ENCODE measurements at places on chromosomes 1 and 21.

GRCh38 chr1:208029381-208030287, 118.7 kb upstream of the CD34 start:
- no peak for DNase-seq

DNA sequence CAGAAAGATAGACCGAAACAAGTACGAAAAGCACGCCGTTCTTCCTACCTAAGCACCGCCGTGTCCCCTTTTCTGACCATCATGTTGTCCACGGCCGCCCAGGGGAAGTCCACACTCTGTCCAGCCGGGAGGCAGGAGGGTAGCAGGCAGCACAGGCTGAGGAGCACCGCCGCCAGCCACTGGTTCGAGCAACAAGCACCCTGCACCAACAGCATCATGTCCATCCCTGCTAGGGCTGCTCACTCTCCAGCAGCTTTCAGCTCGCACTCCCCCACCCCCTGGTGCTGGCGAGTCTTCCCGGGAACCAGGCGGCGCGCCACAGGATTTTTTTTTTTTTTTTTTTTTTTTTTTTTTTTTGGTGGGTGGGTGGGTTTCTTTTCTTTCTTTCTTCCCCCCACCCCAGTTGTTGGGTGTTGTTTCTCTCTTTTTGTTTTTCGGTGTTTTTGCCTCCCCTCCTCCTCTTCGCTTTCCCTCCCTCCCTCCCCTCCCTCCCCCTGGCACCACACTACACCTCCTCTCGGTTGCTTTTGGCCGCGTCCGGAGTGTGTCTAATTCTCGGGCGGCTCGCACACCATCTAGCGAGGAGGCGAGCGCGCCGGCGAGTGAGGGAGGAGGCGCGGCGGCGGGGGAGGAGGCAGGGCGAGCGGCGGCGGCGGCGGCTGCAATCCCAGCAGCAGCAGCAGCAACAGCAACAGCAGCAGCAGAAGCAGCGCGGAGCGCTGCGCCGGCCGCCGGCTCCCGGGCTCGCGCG, at the start of gene NEGR1:
Gene NEGR1 (minus strand): TSS at position 269 of the 751 bp plus-strand sequence.
- peak; percentile 73 for DNase-seq

- no peak for DNase-seq
Measured at GRCh38 chr1:190507357-190507756, 29.7 kb upstream of the BRINP3 start.

GRCh38 chr1:113935970-113936369, 6.8 kb downstream of the HIPK1 start:
- no peak for DNase-seq

DNA sequence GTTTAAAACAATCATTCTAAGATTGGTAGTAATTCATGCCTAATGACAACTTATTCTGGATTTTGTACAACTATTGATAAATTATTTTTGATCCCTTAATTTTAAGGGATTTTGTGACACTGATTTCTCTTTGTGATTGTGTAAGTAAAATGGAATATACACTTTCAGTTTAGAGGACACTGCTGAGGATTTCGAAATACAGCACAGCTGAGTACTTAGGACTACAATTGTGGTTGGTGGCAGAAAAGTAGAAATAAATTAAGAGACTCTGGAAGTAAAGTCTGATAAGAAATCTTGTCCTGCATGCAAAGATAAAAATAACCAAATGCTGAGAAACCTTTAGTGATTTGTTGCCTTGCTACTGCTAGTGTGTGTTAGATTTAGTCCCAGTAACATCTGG, 40.0 kb downstream of the TYW3 start:
- no peak for DNase-seq

DNA sequence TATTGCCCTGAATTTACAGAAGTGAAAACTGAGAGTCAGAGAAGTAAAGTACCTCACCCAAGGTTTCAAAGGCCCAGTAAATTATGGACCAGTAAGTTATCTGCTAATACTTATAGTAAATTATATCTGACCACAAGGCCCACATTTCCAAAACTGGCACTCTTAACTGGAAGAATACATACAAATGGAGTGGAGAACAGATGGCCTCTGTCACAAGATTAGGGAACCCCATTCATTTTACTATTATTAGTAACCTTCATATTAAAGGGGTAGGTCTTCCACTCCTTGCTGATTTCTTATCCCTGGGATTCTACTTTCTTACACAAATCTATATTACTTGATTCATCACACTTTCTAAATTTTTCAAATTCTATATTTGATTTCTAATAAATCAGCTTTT, 588.8 kb downstream of the NEGR1 start:
- no peak for DNase-seq

- no peak for DNase-seq
Measured at GRCh38 chr1:13564073-13564472, 19.6 kb upstream of the PDPN start.

DNA sequence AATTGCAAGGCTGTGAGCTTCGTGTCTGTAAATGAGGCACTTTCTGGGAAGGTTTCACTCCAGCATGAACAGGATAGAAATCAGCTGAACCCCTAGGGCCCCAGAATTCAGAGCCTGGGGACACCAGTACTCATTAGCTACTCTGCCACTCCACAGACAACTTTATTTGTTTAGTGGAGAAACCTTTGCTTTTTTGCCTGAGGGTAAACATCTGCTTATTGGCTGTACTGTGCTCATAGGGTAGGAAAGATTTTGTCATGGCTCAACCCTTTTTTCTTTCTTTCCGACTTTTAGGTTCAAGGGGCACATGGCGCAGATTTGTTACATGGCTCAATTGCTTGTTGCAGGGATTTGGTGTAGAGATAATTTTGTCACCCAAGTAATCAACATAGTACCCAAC, 138.4 kb upstream of the BACE2 start:
- DNase-seq, result no peak

DNA sequence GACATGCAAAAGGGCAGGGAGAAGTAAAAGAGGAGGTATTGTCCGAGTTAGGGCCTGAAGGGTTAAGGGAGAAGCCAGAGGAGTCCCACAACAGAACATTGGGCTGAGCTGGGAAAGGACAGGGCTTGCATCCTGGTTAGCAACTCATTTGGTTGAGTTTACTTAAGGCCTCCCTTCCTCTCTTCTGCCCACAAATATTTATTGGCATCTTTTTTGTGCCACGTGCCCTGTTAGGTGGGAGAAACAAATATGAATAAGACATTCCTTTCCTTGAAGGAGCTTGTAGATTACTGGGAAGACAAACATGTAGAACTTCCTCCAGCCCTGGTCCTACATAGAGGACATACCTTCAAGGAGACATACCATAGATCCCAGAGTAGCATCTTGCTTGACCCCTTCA, 53.0 kb upstream of the PRELP start:
- peak; percentile 29 for DNase-seq

- DNase-seq, result no peak
Measured at GRCh38 chr1:219109424-219110018, 64.2 kb upstream of the LYPLAL1 start.

GRCh38 chr21:21818898-21819297, 820.7 kb downstream of the NCAM2 start:
- no peak for DNase-seq

GRCh38 chr1:9201401-9202239, 33.0 kb upstream of the H6PD start:
- peak; percentile 64 for DNase-seq

DNA sequence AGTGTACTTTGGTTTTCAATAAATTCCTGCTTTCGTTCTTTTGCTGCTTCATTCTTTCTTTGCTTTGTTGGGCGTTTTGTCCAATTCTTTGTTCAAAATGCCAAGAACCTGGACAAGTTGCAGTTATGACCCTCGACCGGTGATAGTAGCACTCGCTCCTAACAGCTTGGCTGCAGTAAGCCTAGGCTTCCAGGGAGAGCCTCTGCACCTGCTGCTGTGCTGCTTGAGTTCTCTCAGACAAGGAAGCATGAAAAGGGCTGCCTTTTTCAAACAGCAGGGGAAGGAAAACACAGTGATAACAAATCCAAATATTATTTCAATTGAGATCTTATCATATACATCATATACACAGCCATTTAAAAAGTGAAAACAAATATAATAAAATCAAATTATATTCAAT, 12.8 kb upstream of the RIPK4 start:
- no peak for DNase-seq

- DNase-seq, result no peak
Measured at GRCh38 chr1:20792196-20792595, 5.1 kb upstream of the HP1BP3 start.

DNA sequence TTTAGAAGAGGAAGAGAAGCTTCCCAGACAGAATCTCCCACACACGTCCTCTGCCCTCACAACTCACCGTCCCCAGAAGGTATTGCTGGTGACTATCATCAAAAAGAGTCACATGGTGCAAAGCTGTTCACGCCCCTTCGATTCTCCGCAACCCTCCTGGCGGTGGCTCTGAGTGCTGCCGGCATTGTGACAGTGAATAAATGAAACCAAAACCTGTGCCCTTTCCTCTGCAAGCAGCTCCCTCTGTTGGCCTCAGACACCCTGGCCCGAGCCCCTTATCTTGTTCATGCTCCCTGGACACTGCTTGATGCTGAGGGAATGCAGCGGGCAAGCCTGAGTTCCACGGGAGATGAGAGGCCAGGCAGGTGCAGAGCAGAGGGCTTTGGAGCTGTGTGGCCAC, 510.3 kb downstream of the NPHP4 start:
- peak; percentile 17 for DNase-seq

- no peak for DNase-seq
Measured at GRCh38 chr1:100936194-100936967, 40.5 kb downstream of the SLC30A7 start.

DNA sequence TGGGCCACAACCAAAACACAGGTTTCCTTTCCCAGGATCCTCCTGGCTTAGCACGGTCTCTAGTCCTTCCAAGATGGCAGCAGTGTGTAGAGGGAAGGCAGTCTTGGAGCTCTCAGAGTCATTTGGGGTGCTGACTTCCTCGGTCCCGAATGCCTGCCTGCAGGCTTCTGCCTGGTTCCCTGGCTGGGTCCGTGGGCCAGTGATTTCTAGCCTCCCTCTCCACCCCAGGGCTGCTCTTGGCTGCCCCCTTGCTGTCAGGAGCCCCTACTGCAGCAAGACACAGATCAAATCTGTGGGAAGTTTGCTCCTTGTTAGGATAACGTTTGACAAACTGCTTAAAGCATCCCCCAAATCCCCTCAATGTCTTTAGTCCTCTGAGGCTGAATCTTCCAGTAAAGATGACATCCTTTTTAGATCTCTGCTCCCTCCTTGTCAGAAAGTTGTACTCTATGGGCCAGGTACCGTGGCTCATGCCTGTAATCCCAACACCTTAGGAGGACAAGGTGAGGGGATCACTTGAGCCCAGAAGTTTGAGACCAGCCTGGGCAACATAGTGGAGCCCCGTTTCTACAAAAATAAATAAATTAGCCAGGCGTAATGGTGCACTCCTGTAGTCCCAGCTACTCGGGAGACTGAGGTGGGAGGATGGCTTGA, 272.5 kb downstream of the RRAGC start:
- peak; percentile 68 for DNase-seq

DNA sequence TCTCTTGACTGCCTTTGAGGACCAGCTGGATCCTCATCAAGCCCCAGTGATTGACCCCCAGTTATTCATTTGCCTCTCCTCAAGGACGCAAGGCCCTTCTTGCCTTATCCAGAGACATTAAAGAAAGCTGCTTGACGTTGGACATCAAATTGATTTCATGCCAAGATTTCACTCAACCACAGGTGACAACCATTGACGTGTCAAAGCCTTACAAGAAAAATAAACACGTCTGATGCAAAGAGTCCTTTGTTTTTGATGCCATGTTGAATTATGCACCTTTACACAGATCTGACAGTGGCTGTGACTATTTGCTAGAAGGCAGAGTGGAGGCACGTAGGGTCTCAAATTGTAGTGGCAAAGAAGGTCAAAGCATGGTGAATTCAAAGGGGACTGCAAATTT, 666.2 kb upstream of the CAMK1G start:
- no peak for DNase-seq

DNA sequence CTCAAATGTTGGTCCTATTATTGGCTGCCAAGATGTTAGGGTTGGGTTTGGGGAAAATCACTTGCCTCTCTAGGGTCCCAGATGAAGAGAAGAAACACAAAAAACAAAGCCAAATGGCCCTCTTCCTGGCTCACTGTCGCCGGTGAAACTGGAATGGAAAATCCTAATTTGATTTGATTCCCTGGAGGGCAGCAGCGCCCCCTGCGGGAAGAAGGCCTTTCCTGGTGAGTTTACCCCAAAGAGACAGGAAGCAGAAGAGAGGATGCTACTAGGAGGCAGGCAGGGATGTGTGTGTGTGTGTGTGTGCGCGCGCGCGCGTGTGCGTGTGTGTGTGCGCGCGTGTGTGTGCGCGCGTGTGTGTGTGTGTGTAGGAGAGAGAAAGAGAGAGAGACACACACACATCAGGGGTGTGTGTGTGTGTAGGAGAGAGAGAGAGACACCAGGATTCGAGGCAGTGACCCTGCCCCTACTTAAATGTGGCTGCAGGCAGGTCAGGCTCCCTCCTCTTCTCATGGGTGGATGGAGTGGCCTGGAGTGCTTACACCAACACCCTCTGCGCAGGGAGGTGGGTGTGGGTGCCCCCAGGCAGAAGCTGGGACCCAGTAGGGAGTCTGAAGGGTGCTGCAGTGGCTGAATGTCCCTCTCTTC, 3.1 kb upstream of the SELENON start:
- DNase-seq, result peak; percentile 77

- DNase-seq, result no peak
Measured at GRCh38 chr1:219676012-219676765, 63.3 kb upstream of the ZC3H11B start.

- no peak for DNase-seq
Measured at GRCh38 chr1:37476087-37476452, 1.7 kb downstream of the ZC3H12A start.

DNA sequence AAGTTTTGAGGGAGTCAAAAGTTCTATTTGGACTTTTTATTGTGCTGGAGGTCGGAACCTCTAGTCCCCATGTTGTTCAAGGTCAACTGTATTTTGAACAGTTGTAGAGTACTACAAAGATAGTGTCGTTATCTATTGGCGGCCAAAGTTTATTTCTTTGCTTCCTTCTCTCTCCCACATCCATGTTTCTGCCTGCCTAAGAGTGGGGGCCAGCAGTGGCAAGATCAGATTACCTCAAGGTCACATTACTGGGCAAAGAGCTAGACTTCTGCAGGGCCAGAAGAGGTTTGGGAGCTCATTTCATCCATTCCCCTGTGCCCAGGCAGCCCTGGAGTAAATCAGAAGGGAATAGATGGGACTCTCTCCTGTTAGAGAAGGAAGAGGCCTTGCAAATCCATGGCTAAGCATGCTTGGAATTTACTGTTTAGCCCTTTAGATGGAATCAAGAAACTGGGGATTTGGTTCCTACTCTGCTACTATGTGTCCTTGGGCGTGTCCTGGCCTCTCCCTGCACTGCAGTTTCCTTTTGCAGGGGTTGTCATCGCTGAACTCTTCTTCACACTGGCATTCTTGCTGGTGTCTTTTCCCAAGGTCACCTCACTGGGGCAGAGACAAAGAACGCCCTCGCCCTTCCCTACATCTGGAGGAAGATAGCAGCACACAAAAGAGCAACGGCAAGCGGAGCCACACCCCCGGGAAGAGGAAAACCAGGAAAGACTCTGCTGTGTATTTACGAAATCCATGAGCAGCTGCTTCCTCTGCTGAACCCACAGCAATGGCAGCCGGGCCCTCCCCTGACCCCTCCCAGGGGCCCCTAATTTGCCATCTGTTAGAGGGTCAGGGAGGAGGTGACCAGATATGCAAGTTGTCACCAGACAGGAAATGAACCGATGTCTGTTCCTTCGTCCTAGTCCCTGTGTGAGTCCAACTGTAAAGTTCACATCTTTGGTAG, 73.3 kb downstream of the PLPP3 start:
- no peak for DNase-seq

- DNase-seq, result no peak
Measured at GRCh38 chr1:10236405-10237156, 26.2 kb downstream of the KIF1B start.
